ENCODE measurements at places on chromosomes 3 and 15. TPM values are rescaled to one million over a fixed set of nuclear protein-coding genes. Genes with fewer than 3 reads are reported as not detected.

Gene LRIG1
- total RNA-seq: 93.8 TPM

Gene AADACL2
- total RNA-seq: not detected

Gene ZNF660
- total RNA-seq: 0.49 TPM

Gene TNIK
- 29.1 TPM for total RNA-seq

Gene TLR9
- total RNA-seq: 0.38 TPM

Gene B3GALNT1
- 51.8 TPM for total RNA-seq

Gene C3orf85
- not detected for total RNA-seq

Gene OR5H1
- not detected for total RNA-seq

Gene BCL2A1
- 0.92 TPM for total RNA-seq

Gene FBXL2
- 1.6 TPM for total RNA-seq

Gene ARL6
- 2.5 TPM for total RNA-seq

All from Right ventricle myocardium inferior (tissue), 1 donor.